Omental fat pad (tissue), 4 donors: ENCODE measurements at places on chromosomes 3 and 15. TPM values are rescaled to one million over a fixed set of nuclear protein-coding genes. Genes with fewer than 3 reads are reported as not detected.

GPR62 gene
- total RNA-seq = 0.24 TPM

RASL12 gene
- total RNA-seq = 8.8 TPM

INSYN1 gene
- 3.6 TPM for total RNA-seq

CAMK2N2 gene
- total RNA-seq = 0.28 TPM

WNT5A gene
- total RNA-seq = 3.1 TPM

GOLGA8K gene
- 0.28 TPM for total RNA-seq

JMJD7 gene
- total RNA-seq = 8.5 TPM

CNTN3 gene
- 2.2 TPM for total RNA-seq

FBXL22 gene
- total RNA-seq = not detected

TEX55 gene
- total RNA-seq = not detected

ACKR2 gene
- 6.2 TPM for total RNA-seq

ZNF860 gene
- 0.95 TPM for total RNA-seq

ADIPOQ gene
- total RNA-seq = 1,532 TPM

SLC12A8 gene
- 2.6 TPM for total RNA-seq

HRG gene
- total RNA-seq = not detected

MAGEL2 gene
- 0.09 TPM for total RNA-seq

FMN1 gene
- total RNA-seq = 19.9 TPM

ANKUB1 gene
- not detected for total RNA-seq

SEMA3G gene
- total RNA-seq = 115 TPM

ARGFX gene
- not detected for total RNA-seq

PRR20G gene
- not detected for total RNA-seq

TWF2 gene
- 89.1 TPM for total RNA-seq

AGTR1 gene
- 10.3 TPM for total RNA-seq

CCDC54 gene
- total RNA-seq = not detected

FEZF2 gene
- not detected for total RNA-seq

NPAP1 gene
- not detected for total RNA-seq
